Occipital lobe (tissue), 3 donors: ENCODE measurements at places on chromosomes 12 and 14. TPM values are rescaled to one million over a fixed set of nuclear protein-coding genes. Genes with fewer than 3 reads are reported as not detected.

DNA sequence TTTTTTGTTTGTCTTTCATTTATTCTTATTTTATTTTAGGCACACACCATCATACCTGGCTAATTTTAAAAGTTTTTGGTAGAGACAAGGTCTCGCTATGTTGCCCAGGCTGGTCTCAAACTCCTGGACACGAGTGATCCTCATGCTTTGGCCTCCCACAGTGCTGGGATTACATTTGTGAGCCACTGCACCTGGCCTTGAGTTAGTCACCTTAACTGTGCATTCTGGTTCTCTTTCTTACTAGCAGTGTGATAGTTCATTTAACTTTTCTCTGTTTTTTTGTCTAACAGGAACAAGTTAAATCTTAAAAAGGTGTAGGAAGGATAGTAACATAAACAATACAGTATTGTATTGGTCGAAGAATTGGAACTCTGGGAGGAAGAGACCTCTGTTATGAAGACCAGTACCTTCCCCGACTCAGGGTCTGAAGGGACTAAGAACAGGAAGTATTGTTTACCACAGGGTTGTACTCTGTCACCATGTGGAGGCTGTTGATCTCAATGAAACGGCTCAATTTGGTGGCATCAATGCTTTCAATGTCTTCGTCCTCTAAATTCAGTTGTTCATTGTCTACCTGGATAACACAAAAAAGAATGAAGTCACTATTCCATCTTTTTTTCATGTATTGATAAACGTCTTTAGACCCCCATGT, 17.7 kb downstream of the ERP27 start:
- DNase-seq, result no peak

DNA sequence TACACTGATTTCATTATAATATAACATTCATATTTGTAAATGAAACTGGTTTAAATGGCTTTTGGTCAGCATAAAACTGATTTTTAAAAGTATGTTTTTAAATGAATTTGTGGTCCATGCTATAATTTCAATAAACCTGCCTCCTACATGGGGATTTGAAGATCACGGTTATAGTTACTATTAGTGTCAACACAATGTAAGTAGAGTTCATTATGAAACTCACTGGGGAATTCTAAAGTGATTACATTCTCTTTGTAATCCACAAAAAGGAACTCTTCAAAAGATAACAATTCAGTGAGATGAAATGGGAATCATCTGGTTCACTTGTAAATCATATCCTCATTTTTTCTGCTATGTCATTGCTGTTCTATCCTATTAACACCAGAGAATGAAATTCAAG, 204.5 kb upstream of the G2E3 start:
- DNase-seq, result no peak

- no peak for DNase-seq
Measured at GRCh38 chr14:85617791-85618190, 87.8 kb downstream of the FLRT2 start.

Gene ACRBP
- total RNA-seq, result 0.62 TPM

Gene SLC4A8
- 31.8 TPM for total RNA-seq
